ENCODE measurements at places on chromosomes 6 and 20.

- DNase-seq: no peak
Observed at GRCh38 chr6:150491131-150491810, 108.4 kb upstream of the PLEKHG1 start.

DNA sequence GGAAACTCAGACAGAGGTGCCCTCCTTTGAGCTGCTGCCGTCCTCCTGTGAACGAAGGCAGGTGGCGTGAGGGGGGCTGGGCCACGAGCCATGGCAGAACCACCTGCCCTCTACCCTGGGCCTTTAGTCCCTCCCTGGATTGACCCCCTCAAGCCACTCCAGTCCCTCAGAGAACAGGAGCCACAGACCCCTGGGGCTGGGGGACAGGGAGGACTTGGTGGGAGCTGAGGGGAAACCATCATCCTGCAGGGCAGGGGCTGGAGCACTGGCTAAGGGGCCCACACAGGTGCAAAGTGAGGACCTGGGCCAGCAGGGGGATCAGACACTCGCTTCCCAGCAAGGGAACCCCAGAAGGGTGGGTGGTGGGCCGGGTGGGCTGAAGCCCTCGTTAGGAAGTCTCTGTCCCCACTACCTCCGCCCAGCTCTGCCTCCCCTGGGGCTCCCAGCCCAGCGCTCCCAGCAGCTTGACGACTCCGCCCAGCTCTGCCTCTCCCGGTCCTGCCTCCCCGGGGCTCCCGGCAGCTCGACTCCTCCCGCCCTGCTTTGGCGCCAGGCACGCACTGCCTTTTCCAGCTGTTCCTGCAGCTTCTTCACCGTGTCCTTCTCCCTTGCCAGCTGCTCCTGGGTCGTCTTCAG lies 44.4 kb downstream of the DSTN start:
- DNase-seq: no peak

- DNase-seq: no peak
Observed at GRCh38 chr6:71181565-71181964, 107.0 kb upstream of the OGFRL1 start.

- DNase-seq: no peak
Observed at GRCh38 chr6:81863123-81863522, 110.6 kb upstream of the TENT5A start.

GRCh38 chr6:111551521-111552231 lies 54.0 kb downstream of the TRAF3IP2 start:
- DNase-seq: no peak

GRCh38 chr20:60727425-60727824 lies 524.6 kb upstream of the CDH4 start:
- DNase-seq: no peak

DNA sequence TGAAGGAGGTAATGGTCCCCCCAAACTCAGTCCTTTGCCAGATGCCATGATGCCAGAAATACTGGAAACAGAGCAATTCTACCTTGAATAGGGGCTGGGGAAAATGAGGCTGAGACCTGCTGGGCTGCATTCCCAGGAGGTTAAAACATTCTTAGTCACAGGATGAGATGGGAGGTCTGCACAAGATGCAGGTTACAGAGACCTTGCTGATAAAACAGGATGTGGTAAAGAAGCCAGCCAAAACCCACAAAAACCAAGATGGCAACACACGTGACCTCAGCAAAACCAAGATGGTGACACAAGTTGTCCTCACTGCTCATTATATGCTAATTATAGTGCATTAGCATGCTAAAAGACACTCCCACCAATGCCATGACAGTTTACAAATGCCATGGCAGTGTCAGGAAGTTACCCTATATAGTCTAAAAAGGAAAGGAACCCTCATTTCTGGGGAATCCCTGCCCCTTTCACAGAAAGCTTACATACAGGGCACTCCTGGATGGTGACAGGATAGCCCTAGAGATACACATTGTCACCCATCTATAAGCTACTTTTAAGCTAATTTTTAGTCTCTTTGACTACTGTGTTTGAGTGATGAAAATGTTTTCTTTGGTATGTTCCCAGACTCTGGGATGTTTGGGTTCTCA lies 979.7 kb downstream of the TBC1D32 start:
- peak; percentile 1 for DNase-seq

- no peak for DNase-seq
Observed at GRCh38 chr20:1154691-1155090, 30.1 kb downstream of the TMEM74B start.

GRCh38 chr6:141290941-141291721 lies 841.6 kb upstream of the GJE1 start:
- no peak for DNase-seq

GRCh38 chr6:87879132-87879861 lies 168.3 kb upstream of the SPACA1 start:
- no peak for DNase-seq

DNA sequence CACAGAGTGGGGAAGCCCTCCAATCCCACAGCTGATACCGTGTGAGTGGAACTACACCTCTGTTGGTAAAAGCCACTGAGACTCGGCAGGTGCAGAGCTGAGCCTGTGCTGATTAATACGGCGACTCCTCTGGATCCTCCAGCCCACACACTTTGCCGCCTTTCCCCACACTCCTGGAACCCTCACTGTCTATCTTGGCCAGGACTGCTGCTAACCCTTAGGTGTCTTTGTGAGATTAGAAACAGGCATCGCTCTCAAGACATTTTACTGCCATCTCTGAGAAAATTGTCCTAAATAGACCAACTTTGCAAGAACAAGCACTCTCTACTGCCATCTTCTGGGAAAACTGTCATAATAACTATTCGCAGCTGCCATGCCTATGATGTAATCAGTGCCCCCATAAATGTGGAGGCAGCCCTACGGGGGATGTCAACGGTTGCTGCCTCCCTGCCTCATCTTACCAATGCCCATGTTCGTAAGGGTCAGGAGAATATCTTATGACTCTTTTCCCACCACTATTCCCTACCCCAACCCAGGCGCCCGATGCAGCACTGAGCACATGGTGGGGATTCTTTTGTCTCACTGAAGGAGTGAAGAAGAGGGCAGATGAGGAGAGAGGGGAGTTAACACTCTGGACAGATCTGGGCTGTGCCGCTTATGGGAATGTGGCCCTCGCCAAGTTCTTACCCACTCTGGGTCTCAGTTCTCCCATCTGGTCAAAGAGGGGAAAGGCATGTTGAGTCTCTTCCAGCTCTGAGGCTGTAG lies 26.1 kb upstream of the KCNB1 start:
- no peak for DNase-seq

DNA sequence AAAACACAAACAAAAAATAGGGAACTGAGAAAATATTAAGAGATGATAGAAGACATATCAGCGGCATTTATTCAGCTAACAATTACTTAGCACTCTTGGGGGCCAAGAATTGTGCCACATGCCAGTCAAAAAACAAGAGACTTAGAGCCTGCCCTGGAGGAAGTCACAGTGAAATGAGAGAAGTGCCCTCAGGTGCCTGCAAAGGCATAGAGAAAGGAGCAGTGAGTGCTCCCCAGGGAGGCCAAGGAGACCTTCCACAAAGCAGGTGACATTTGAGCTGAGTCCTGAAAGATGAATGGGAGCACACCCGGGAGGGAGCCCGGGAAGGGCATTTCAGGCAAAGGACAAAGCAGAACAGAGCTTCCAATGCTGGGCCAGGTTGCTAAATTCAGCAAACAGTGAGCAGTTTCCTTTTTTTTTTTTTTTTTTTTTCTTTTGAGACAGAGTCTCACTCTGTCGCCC lies 184.7 kb upstream of the JARID2 start:
- no peak for DNase-seq

DNA sequence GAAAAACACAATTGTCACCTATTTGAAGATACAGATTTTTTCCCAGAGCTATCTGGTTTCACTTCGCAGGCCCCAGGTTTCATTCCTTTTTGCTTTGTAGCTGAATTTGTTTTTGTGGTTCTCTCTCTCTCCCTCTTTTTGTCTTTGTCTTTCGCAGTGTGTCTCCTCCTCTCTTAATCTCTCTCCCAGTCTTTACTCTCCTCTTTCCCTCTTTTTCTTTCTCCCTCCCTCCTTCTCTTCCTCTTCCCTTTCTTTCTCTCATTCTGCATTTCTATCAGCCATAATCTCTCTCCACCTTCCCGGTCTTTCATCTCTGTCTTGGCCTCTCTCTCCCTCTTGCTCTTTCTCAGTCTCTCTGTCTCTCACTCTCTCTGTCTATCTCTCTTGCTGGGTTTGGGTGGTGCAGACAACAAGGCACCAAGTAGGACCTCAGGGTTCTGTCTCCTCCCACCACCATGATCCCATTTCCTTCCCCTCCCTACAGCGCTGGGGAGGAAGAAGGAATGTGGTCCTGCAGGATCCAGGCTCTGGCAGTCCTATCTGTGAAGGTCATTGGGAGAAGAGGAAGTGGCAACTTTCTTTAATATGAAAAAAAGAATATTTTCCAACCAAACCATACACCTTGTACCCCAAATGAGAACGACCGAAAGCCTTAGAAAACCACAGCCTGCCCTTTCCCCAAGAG lies 63.2 kb downstream of the BANF2 start:
- no peak for DNase-seq

DNA sequence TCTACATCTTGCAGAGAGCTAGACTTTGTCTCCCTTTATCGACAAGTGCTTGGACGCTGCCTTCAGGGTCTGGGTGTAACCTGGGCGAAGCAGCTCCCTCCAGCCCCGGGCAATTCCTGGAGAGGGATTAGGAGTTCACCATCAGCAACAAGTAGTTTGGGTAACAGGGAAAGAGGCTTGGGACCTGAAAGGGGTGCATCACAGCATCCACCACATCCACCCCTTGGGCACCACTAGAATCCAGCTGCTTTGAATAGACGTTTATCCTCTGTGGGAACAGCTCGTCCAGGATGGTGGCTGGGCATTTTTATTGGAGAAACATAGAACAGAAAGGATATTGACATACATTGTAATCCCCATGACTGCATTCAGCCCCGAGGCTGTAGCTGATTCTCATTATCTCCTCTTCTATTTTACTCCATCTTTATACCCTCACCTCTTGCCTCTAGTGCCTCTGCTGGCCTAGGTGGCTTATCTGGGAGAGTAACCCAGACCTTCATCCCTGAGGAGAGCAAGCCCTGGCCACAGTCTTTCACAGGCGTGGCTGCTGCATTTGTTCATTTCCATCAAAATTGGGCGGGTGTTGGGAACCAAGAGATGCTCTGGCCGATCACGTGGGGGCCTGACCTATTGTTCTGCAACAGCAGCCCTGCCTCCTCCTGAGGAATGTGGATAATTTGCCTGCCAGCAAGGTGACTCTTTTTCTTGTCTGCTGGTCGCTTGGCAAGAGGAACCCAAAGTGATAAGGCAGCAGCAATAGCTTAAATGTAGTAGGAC lies 109.2 kb upstream of the RALGAPA2 start:
- no peak for DNase-seq

DNA sequence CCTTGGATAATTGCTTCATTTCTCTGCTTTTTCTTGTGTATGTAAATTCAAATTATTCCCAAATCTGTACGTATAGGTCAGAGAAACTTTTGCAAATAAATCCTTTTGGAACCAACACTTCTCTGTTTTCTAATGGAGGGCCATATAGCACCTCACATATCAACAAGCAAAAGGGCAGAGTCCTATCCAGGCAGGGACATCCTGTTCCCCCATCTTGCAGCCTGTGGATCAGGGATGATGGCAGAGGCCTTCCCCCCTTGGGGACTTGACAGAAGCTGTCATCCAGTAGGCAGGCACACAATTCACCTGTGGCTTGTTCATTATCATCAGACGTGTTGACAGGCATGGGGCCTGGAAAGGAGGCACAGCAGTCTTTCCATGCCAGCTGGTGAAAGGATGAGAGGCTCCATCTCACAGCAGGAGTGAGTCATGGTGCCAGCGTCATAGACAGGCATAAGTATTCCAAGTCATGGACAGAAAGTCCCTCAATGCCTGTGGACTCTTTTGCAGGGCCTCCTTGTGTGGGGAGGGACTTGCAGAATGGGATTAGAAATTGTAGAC lies 31.8 kb upstream of the PLEKHG1 start:
- DNase-seq: no peak

- DNase-seq: no peak
Observed at GRCh38 chr20:50993876-50994275, 29.0 kb downstream of the KCNG1 start.

DNA sequence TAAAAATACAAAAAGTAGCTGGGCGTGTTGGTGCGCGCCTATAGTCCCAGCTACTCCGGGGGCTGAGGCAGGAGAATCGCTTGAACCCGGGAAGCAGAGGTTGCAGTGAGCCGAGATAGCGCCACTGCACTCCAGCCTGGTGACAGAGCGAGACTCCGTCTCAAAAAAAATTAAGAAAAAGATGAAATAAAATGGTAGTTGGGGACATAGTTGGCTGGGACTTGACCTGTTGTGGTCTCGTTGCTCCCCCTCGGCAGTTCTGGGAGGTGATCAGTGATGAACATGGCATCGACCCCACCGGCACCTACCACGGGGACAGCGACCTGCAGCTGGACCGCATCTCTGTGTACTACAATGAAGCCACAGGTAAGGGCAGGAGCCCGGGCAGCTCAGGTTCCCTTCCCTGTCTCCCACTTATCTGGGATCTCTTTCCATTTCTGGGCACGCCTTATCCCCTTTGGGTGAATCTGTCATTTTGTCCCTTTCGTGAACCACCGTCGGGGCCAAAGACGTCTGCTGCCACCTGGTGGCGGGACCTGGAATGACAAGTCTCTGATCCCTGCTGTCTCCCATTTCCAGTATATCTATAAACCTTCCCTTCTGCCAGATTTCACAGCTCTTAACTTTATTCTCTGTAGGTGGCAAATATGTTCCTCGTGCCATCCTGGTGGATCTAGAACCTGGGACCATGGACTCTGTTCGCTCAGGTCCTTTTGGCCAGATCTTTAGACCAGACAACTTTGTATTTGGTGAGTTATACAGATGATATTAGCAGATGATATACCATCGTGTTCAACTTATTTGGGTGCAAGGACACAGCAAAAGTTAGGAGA lies 2.3 kb downstream of the TUBB start:
- DNase-seq: peak; percentile 81

DNA sequence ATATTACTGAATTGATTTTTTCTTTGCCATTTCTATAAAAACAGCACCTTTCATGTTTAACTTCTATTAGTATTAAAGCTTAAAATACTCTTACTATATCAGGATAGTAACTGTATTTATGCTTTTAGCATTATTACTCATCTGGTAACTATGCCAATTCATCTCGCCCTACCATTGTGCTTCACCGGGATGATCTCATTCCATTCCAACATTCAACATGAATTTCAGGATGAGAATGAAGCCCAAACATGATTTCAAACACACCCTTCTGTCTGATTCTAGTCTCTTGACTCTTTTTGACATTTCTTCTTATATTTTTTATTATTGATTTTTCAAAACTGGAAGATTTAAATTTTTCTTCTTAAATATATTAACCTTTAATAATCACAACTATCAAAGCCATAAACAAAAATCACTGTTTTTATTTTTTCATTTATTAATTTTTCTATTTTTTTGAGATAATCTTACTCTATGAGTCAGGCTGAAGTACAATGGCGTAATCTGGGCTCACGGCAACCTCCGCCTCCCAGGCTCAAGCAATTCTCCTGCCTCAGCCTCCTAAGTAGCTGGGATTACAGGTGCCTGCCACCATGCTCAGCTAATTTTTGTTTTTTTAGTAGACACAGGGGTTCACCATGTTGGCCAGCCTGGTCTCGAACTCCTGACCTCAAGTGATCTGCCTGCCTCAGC lies 46.7 kb downstream of the GJA1 start:
- DNase-seq: no peak

- no peak for DNase-seq
Observed at GRCh38 chr6:125212377-125212776, 58.8 kb downstream of the TPD52L1 start.

Measured in stimulated activated CD4-positive, alpha-beta T cell treated with anti-CD3 and anti-CD28 coated beads, Interleukin-1b, Interleukin-23, amount 100 ng/mL, for 48 hours (primary cell).